ENCODE measurements at places on chromosomes 4 and X. TPM values are rescaled to one million over a fixed set of nuclear protein-coding genes. Genes with fewer than 3 reads are reported as not detected.

The MAGEA4 gene
- not detected for total RNA-seq

GRCh38 chr4:4541040-4541631, 712 bp downstream of the STX18 start:
- H3K36me3 ChIP-seq, result peaks cover 7% of the 10 kb centered on the region
- H3K27ac ChIP-seq, result peak overlapping the region; percentile 95
- peak overlapping the region; percentile 93 for H3K4me3 ChIP-seq
- DNase-seq, result no peak

DNA sequence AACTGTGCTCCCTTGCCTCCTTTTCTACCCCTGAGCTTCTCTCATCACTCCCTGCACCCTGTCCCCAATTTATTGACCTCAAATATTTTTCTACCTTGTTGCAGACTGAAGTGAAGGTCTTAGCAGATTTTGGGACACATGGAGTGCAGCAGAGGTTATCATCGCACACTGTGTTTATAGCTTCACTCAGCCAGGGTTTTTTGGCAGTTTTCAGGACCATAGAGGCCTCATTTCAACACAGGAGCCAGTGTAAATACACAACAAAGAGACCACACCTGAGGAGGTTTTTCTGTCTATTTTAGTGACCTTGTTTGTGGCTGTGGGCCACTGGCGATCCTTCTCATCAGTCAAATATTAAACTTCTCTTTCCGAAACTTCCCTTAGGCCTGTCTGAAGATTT, 457.1 kb downstream of the SPRY1 start:
- no peak for DNase-seq
- no peaks in the 10 kb centered on the region for H3K36me3 ChIP-seq
- H3K4me3 ChIP-seq, result no peak overlapping the region

- H3K4me3 ChIP-seq, result no peak overlapping the region
- DNase-seq, result no peak
- no peaks in the 10 kb centered on the region for H3K4me1 ChIP-seq
- H3K27me3 ChIP-seq, result no peaks in the 10 kb centered on the region
- H3K36me3 ChIP-seq, result no peaks in the 10 kb centered on the region
These were observed 461.7 kb downstream of the RAPGEF2 start for GRCh38 chr4:159564615-159565014.

GRCh38 chr4:51858605-51859202, 15.8 kb downstream of the DCUN1D4 start:
- no peaks in the 10 kb centered on the region for H3K27me3 ChIP-seq
- DNase-seq, result no peak
- no peaks in the 10 kb centered on the region for H3K36me3 ChIP-seq
- H3K27ac ChIP-seq, result peak overlapping the region; percentile 63
- H3K4me1 ChIP-seq, result peaks cover 17% of the 10 kb centered on the region
- H3K4me3 ChIP-seq, result no peak overlapping the region

- H3K27me3 ChIP-seq, result peaks cover 2% of the 10 kb centered on the region
- H3K4me1 ChIP-seq, result peaks cover 9% of the 10 kb centered on the region
- no peak for DNase-seq
- H3K36me3 ChIP-seq, result no peaks in the 10 kb centered on the region
These were observed 89.9 kb downstream of the FTHL17 start for GRCh38 chrX:30981968-30982367.

GRCh38 chr4:59960143-59960542, 1240.0 kb upstream of the ADGRL3 start:
- H3K36me3 ChIP-seq, result no peaks in the 10 kb centered on the region
- no peak overlapping the region for H3K4me3 ChIP-seq
- H3K4me1 ChIP-seq, result no peaks in the 10 kb centered on the region
- DNase-seq, result no peak
- no peaks in the 10 kb centered on the region for H3K27me3 ChIP-seq
- H3K27ac ChIP-seq, result no peak overlapping the region

- no peak for DNase-seq
- H3K4me1 ChIP-seq, result no peaks in the 10 kb centered on the region
- H3K27ac ChIP-seq, result no peak overlapping the region
- no peaks in the 10 kb centered on the region for H3K27me3 ChIP-seq
- no peaks in the 10 kb centered on the region for H3K36me3 ChIP-seq
These were observed 6.6 kb downstream of the TMEM156 start for GRCh38 chr4:39025552-39026085.

- H3K27ac ChIP-seq, result no peak overlapping the region
- DNase-seq, result no peak
- H3K4me3 ChIP-seq, result no peak overlapping the region
- H3K36me3 ChIP-seq, result peaks cover 53% of the 10 kb centered on the region
These were observed 9.3 kb upstream of the ARL9 start for GRCh38 chr4:56496241-56496640.

DNA sequence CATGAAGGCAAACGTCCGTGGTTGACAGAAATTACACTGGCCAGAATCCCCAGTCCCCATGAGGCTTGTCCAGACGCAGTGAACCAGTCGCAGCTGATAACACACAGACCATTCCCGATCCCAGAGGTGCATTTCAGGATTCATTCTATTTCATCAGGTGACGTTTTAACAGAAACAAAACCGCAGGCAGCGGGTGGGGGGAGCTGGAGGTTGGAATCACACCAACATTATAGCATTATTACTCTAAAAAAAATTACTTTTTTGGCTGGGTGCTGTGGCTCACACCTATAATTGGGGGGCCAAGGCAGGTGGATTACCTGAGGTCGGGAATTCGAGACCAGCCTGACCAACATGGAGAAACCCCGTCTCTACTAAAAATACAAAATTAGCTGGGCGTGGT, 25.2 kb downstream of the NOP14 start:
- H3K27ac ChIP-seq, result peak overlapping the region; percentile 70
- H3K27me3 ChIP-seq, result no peaks in the 10 kb centered on the region
- H3K4me3 ChIP-seq, result no peak overlapping the region
- DNase-seq, result no peak

- peak overlapping the region; percentile 52 for H3K27ac ChIP-seq
- H3K4me1 ChIP-seq, result peaks cover 27% of the 10 kb centered on the region
- no peak for DNase-seq
These were observed 3.0 kb downstream of the RBPJ start for GRCh38 chr4:26323821-26324220.

DNA sequence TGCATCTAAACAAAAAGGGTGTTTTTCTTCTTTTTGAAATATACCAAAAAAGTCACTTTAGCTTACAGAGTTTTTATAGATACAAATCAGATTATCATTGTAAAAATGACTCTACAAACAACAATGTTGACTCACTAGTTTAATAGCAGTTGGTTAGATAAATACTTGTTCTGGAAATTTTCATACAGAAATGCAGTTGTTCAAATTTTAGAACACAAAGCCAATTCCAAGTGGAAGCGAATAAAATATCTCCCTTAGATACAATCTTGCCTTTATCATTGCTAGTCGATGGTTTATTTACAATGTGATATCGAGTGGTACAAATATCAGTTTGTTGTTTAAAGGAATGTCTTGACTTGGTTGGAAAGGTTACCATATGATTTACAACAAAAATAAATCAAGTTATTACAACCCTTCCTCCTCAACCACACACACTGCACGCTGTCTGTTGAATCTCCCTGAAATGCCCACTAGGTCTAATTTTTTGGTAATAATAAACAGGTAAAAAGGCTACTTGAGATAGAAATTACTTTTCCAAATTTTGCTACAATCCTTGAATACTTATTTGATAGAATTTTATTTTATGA, 114.8 kb downstream of the CDS1 start:
- peaks cover 52% of the 10 kb centered on the region for H3K36me3 ChIP-seq
- H3K27ac ChIP-seq, result no peak overlapping the region

GRCh38 chrX:65706041-65706828, 38.8 kb downstream of the MSN start:
- H3K4me3 ChIP-seq, result no peak overlapping the region
- no peaks in the 10 kb centered on the region for H3K27me3 ChIP-seq
- H3K36me3 ChIP-seq, result peaks cover 5% of the 10 kb centered on the region

GRCh38 chrX:4844376-4844775, 1130.9 kb upstream of the PRKX start:
- no peak for DNase-seq
- H3K4me3 ChIP-seq, result no peak overlapping the region
- no peak overlapping the region for H3K27ac ChIP-seq
- no peaks in the 10 kb centered on the region for H3K27me3 ChIP-seq
- H3K36me3 ChIP-seq, result no peaks in the 10 kb centered on the region

- DNase-seq, result no peak
- no peak overlapping the region for H3K27ac ChIP-seq
- H3K36me3 ChIP-seq, result no peaks in the 10 kb centered on the region
- H3K4me1 ChIP-seq, result peaks cover 27% of the 10 kb centered on the region
- H3K4me3 ChIP-seq, result no peak overlapping the region
These were observed 63.2 kb downstream of the HHIP start for GRCh38 chr4:144709159-144709558.

DNA sequence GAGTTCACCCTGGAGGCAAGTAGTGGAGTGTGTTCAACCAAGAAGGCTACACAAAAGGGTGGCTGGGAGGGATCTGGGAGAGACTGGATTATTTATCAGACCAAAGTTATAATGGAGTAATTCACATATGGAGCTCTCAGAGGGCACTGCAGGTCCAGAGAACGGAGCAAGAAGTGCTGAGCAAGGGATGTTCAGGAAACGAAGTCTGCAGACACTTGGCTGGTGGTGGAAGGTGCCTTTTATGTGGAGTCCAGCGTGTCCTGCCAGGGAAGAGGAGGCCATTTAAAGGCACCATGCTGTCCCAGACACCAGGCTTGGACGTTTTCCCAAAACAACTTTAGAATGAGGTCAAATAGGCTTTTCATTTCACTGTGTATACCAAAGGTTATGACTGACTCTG, 130.1 kb downstream of the CEP135 start:
- H3K36me3 ChIP-seq, result no peaks in the 10 kb centered on the region
- DNase-seq, result no peak
- no peaks in the 10 kb centered on the region for H3K27me3 ChIP-seq
- H3K4me1 ChIP-seq, result peaks cover 24% of the 10 kb centered on the region

Measured in mesothelial cell of epicardium (in vitro differentiated cells).